Renal cortex interstitium (tissue), 15 donors: ENCODE measurements at places on chromosomes 7 and 10. TPM values are rescaled to one million over a fixed set of nuclear protein-coding genes. Genes with fewer than 3 reads are reported as not detected.

GRCh38 chr7:67917437-67917755, 920.8 kb downstream of the TYW1 start:
- DNase-seq, result no peak

DNA sequence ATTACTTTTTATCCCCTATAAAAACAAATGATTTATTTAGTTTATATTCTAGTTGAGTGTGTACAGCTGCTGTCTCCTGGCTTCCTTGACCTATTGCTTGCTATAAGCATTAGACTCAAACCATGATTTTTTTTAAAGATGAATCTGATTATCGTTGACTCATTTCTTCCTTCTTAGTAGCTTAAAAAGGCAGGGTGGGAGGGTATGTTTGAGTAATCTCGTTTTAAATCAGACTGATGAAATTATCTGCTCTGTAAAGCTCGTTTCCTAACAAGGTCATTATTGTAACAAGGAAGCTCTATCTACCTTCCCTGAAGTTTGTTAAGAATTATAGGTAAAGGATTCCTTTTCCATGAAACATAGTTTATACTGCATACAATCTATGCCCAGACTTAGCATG, 276.3 kb upstream of the KCND2 start:
- DNase-seq, result no peak

NKX2-3 gene
- 0.08 TPM for polyA plus RNA-seq

GRCh38 chr7:102220229-102220850, 66.3 kb upstream of the SH2B2 start:
- DNase-seq, result no peak
